NCI-H1105 treated with DMSO at 0.1 percent for 48 hours (cell line): ENCODE measurements at places on chromosomes 5 and 9.
A peak's percentile ranks its signal among the peaks of the same experiment; 100 is the strongest.

DNA sequence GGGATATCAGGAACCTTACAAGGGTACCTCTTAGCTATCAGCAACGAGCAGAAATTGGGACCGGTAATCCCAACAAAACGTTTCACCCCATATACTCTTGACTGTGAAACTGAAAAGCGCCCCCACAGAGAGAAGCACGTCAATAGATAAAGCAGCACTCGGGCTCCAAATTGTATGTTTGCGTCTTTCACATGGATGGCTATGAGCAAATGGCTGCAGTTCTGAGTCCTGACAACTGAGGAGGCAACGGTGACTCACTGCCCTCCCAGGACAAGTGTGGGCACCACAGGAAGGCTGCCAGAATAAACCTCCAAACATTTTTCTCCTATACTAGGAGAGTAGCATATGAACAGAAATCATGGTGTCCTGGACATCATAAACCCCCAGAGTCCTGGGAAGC is 36.6 kb downstream of the SEMA4D start:
- no peak for DNase-seq

- no peak for DNase-seq
These were observed 220.8 kb downstream of the PRR16 start for GRCh38 chr5:120684749-120685415.

DNA sequence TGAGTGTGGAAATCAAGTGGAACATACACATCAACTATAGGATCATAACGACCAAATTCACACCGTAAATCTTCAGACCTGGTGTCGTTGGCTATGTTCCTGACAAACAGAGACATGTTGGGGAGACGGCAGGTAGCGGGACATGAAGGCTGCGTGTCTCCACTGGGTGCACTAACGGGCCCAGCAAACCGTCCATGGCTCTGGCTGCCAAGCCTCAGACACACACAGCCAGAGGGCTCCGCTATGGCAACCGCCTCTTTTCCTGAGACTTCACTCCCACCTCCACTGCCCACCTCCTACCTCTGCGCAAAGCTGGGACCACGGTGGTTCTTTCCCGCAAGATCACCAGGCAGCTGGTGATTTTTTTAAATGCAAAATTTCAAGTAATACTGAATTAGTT is 16.3 kb downstream of the TMEM38B start:
- no peak for DNase-seq

DNA sequence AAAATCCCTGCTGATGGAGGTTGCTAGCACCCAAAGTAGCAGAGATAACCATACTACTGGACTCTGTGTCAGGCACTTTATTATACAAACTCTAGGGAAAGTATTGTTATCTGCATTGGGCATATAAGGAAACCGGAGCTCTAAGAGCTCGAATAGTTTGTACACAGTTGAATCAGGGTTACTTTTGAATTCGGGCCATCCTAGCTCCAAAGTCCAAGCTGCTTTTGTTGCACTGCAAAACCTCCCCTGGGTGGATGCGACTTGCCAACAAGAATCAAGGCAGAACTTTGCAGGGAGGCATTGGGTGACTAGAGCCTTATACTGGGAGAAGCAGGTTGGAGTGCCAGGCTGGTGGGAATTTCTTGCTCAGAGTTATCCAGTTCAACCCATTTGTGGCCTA is 435.1 kb downstream of the SPATA31D1 start:
- no peak for DNase-seq

GRCh38 chr9:123234853-123235252 is 33.5 kb downstream of the STRBP start:
- no peak for DNase-seq

- peak; percentile 10 for DNase-seq
These were observed 62.8 kb downstream of the DAB2IP start for GRCh38 chr9:121714075-121714705.

DNA sequence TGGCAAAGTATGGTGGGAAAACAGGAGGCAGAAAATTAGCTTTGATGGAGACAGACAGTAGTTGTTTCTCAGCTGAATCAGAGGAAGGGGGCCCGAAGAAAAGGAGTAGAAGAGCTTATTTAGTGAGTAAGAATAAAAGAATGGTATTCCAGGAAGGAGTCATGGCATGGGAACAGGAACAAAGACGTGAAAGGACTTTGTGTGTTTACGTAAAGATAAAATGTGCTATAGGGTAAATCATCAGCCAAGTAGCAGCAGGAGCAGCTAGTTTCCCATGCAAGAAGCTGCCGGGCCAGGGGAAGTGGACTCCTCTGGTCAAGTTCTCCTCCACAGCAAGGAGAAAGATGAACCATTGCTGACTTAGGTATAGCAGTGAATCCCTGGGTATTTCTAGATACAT is 454.5 kb downstream of the HINT1 start:
- no peak for DNase-seq

DNA sequence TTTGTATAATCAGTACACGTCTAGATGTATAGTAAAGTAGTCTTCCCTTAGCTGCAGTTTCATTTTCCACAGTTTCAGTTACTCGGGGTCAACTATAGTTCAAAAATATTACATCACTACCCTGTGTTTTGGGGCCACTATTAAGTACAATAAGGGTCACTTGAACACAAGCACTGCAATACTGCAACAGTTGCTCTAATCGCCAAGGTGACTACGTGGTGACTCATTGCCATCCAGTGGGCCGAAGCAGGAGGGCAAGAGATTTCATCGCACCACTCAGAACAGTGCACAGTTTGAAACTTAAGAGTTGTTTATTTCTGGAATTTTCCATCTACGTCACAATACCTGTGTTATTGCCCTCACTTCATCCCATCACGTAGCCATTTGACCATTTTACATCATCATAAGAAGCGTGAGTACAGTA is at the start of gene ARL14EPL:
ARL14EPL (plus strand) TSS at position 379 of the 424 bp plus-strand sequence. CDS start 18,994 bp downstream, outside the sequence.
- no peak for DNase-seq

DNA sequence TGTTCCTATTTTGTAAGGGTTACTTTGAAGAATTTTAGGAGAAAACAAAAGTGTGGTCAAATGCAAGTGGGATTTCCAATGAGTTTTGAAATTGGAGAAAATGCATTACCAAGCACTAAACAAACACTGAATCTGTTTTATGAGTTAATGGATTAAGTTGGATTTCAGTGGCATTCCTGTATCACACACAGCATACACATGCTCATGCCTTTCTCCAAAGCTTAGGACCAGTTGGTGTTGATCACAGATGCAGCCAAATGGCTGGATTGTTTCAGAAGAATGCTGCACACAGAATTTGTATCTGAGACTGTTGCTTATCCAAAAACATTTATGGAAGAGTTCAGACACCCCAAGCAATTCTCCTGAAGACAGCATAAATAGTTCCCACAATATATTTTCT is 611.1 kb downstream of the ACTL7B start:
- no peak for DNase-seq

DNA sequence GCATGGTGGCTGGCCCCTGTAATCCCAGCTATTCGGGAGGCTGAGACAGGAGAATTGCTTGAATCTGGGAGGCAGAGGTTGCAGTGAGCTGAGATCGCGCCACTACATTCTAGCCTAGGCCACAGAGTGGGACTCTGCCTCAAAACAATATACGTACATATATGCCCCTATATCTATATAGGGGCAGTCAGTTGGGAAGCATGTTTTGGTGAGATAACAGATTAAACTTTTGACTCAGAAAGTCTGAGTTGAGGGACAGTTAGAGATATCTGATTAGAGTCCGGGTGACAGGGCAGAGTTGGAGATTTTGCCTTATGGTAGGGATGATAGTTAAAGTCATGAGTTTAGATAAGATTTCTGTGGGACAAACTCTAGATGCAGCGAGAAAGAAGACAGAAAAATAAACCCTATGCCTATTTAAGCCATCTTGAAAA is 71.8 kb upstream of the ALDH1A1 start:
- no peak for DNase-seq

DNA sequence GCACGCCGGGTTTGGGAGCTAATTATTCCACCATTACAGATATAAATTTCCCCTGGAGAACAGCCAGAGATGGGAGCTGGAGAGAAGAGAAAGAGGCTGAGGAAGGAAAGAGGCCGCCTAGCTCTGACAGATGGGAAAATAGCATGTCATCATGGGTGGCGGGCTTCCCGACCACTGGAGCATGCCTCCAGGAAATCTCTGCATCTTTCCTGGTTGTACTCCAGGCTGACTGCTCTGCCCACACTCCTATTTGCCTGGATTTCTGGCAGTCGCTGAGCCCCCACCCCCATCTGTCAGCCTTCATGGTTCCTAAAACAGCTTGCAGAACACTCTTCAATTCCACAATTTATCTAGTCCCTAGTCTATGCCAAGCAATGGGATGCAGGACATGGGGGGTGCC is 14.3 kb upstream of the GABRP start:
- DNase-seq = peak; percentile 70

- DNase-seq = no peak
These were observed 3.8 kb downstream of the FOXD1 start for GRCh38 chr5:73444499-73445438.

GRCh38 chr5:61019642-61020041 is 74.6 kb downstream of the NDUFAF2 start:
- DNase-seq = no peak

DNA sequence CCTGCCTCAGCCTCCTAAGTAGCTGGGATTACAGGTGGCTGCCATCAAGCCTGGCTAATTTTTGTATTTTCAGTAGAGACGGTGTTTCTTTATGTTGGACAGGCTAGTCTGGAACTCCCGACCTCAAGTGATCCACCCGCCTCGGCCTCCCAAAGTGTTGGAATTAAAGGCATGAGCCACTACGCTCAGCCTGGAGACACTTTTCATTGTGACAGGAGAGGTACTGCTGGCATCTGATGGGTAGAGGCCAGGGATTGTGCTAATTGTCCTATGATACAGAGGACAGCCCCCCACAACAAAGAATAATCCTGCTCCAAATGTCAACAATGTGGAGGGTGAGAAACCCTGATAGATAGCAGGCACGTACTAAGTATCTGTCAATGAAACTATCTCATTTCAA is 91.3 kb upstream of the SLC25A48 start:
- no peak for DNase-seq

DNA sequence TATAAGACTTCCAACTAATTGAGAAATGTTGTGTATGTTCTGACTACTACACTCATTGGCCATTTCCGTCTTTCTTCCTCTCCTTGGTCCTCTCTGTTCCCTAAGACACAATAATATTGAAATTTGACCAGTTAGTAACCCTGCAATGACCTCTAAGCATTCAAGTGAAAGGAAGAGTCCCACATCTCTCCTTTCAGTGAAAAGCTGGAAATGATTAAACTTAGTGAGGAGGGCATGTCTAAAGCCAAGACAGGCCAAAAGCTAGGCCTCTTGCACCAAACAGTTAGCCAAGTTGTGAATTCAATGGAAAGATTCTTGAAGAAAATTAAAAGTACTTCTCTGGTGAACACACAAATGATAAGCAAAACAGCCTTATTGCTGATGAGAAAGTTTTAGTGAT is 122.5 kb downstream of the PRR16 start:
- no peak for DNase-seq

- no peak for DNase-seq
These were observed 592.7 kb upstream of the BRINP1 start for GRCh38 chr9:119961774-119962424.

- no peak for DNase-seq
These were observed 10.0 kb downstream of the SEC16A start for GRCh38 chr9:136472640-136473353.

DNA sequence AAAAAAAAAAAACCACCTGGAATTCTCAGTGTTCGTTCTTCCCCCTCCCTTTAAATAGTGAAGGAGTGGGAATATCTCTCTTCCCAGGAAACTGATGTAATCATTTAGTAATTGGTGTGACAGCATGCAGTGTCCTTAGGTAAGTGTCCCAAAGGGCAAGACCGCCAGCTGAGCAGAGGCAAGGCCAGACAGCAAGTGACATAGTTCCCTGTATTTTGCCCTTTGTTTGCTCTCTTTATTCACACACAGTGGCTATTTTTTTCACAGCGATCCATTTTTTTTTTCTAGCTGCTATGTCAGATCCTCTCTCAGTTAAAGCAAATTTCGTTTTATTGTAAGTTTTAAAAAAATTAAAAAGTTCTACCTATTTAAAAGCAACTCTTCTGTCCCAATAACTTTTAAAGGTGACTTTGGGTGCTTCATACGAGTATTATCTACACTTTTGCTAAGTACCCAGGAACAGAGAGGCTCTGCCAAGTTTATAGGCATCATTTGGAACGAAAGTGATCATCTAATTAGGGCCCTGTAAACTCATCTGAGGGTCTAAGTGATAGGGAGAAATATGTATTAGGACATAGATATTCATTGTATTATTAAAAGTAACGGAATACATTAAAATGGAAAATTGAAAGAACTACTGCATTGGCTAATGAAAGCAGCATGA is 98.2 kb upstream of the ALDH1A1 start:
- DNase-seq = no peak

- DNase-seq = peak; percentile 55
These were observed 138.4 kb upstream of the ZNF618 start for GRCh38 chr9:113737517-113738271.

GRCh38 chr9:22528485-22528884 is 81.9 kb downstream of the DMRTA1 start:
- DNase-seq = no peak

DNA sequence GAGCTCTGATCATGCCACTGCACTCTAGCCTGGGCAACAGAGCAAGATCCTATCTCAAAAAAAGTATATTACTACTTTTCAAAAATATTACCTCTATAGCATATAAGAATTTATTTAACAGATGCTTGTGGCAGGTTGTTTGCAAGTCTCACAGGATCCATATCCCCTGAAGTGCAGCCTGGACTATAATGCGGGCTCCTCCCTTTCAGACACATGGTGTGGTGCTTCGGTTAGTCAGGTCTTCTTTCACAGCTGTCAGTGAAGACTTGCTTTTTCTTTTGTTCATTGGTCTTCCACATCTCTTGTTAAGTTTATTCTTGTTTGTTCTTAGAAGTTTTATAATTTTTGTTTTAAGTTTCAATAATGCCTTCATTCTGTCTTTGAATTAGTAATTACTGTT is 9.4 kb upstream of the HRCT1 start:
- DNase-seq = no peak

DNA sequence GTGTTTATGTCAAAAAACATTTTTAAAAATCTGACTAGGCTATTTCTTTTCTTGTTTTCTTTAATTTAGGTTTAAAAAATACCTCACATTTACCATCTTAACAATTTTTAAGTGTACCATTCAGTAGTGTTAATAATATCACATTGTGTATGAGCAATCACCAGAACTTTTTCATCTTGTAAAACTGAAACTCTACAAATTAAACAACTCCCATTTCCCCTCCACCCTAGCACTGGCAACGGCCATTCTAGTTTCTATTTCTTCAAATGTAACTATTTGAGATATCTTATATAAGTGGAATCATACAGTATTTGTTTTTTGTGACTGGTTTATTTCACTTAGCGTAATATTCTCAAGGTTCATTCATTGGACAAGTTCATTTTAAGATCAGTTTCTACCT is 27.7 kb downstream of the PLCXD3 start:
- no peak for DNase-seq

DNA sequence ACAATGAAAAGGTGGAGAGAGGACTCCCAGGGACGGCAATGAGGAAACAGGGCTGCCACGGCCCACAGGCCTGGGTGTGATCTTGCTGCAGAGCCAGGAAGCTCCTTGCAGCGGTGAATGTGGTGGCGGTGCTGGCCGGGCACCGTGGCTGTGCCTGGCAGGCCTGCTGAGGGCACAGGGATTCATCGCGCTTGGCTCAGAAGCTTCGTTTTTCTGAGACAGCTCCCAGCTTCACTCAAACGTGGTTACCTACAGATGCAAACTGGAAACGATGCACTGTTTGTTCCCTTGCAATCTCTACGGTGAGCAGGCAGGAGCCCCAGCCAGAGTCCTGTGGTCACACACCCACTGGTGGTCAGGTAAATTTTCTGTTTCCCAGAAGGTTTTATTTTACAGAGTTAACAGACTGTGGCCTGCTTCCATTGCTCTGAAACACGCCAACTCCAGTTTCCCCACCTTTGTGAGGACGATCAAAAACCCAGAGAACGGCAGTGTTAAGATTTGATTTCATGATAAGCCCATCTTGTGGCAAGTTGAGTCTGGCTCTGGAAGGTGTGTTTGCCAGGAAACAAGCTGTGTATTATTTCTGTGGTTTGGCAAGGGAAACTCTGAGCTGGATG is 183.9 kb downstream of the AUH start:
- no peak for DNase-seq
